ENCODE measurements at places on chromosomes 3 and 15. TPM values are rescaled to one million over a fixed set of nuclear protein-coding genes. Genes with fewer than 3 reads are reported as not detected.

ITIH1 gene
- 1,193 TPM for polyA plus RNA-seq

SPATA12 gene
- polyA plus RNA-seq = not detected

VIPR1 gene
- polyA plus RNA-seq = 15.1 TPM

CCDC191 gene
- polyA plus RNA-seq = 0.81 TPM

NR2F2 gene
- 12.0 TPM for polyA plus RNA-seq

ITPR1 gene
- 4.9 TPM for polyA plus RNA-seq

SI gene
- not detected for polyA plus RNA-seq

MEGF11 gene
- not detected for polyA plus RNA-seq

GABRR3 gene
- not detected for polyA plus RNA-seq

PCSK6 gene
- polyA plus RNA-seq = 94.8 TPM

PLXNA1 gene
- polyA plus RNA-seq = 0.92 TPM

GOLGA8G gene
- not detected for polyA plus RNA-seq

CHRNA5 gene
- 0.31 TPM for polyA plus RNA-seq

ISLR2 gene
- polyA plus RNA-seq = 0.03 TPM

ZWILCH gene
- 2.3 TPM for polyA plus RNA-seq

CASR gene
- 0.12 TPM for polyA plus RNA-seq

GOLGA6L25 gene
- 0.08 TPM for polyA plus RNA-seq

ANKDD1A gene
- 0.32 TPM for polyA plus RNA-seq

UBA7 gene
- polyA plus RNA-seq = 14.6 TPM

UROC1 gene
- 20.0 TPM for polyA plus RNA-seq

TAGLN3 gene
- not detected for polyA plus RNA-seq

SERINC4 gene
- polyA plus RNA-seq = 0.06 TPM

GOLGA6L7 gene
- not detected for polyA plus RNA-seq

ECE2 gene
- not detected for polyA plus RNA-seq

MESP1 gene
- polyA plus RNA-seq = 1.8 TPM

PROK2 gene
- polyA plus RNA-seq = 0.36 TPM

EPB42 gene
- not detected for polyA plus RNA-seq

PP2D1 gene
- polyA plus RNA-seq = not detected

CLDN18 gene
- 0.06 TPM for polyA plus RNA-seq

FANCD2OS gene
- not detected for polyA plus RNA-seq

DNAJA4 gene
- 1.1 TPM for polyA plus RNA-seq

PLD1 gene
- 10.5 TPM for polyA plus RNA-seq

SLC38A3 gene
- polyA plus RNA-seq = 114 TPM

PDCD6IP gene
- 50.9 TPM for polyA plus RNA-seq

SLC27A2 gene
- polyA plus RNA-seq = 102 TPM

PAQR5 gene
- polyA plus RNA-seq = 0.85 TPM

GOLGA8T gene
- polyA plus RNA-seq = 0.02 TPM

ITPKA gene
- 0.92 TPM for polyA plus RNA-seq

FBXL2 gene
- 0.24 TPM for polyA plus RNA-seq

CCDC39 gene
- polyA plus RNA-seq = 0.08 TPM

RETNLB gene
- polyA plus RNA-seq = not detected

NR2E3 gene
- polyA plus RNA-seq = 0.18 TPM

UBP1 gene
- 6.8 TPM for polyA plus RNA-seq

SEMA3G gene
- polyA plus RNA-seq = 0.49 TPM

RTP1 gene
- polyA plus RNA-seq = not detected

PLA2G4B gene
- 3.6 TPM for polyA plus RNA-seq

PARP15 gene
- polyA plus RNA-seq = 0.28 TPM

MINAR1 gene
- 0.06 TPM for polyA plus RNA-seq

Measured in liver (tissue), 10 donors.